Stimulated activated CD4-positive, alpha-beta T cell treated with anti-CD3 and anti-CD28 coated beads, Interleukin-1b, Interleukin-23, amount 100 ng/mL, for 1 hour (primary cell): ENCODE measurements at places on chromosomes 1 and 21.

DNA sequence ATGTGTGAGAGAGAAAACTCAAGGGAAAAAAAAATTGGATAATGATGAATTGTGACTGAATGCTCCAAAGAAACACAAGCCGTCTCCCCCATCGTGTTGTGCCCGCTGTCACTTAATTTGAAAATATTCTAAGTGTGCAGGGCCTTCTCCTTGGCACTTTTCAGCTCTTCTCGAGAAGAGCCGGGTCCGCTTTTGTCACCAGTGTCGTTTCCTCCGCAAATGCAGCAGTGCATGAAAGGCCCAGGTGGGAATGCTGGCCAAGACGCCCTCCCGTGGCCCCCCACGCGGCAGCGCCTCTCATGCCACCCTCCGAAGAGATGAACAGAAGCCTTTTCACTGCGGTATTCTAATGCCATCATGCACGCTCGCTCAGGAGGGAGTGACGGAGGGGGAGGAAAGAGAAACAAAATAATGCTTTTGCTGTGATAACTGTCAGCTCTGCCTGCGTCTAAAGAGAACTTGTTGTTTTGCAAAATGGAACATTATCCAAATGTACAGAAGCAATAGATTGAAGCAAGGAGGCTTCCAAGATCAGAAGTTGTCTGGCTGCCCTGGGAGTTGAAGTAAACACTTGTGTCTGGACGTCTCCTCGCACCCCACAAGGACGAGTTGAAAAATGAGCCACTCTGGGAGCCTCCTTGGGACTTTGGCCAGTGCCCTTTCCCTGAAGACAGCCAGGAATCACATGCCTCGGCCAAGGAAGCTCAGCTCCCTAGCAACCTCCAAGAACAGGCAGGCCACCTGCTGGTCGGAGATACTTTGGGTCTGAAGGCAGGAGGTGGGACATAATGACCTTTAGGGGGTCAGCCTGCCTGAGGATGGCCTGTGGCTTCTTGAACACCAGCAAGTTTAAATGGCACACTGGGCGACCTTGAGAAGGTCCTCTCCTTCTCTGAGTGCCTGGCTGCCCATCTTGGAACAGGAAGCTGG, 166.1 kb upstream of the ZC3H12A start:
- no peak for DNase-seq

DNA sequence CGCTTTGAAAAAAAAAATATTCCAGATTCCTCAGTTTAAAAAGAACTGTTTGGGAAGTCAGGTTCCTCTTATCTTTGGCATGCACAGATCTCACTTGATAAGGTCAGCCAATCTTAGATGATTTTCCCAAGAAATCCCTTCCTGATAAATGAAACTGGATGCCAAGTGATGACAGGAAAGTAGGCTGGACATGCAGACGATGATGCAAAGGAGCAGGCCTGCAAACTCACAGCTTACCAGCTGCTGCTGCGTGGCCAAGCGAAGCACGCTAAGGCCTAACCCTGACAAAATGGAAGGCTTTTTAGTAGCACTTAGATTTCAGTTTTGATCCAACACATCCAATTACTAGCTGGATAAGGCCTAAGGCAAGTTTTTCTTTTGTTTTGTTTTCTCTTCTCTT, 10.1 kb downstream of the TADA1 start:
- no peak for DNase-seq

- DNase-seq, result no peak
These were observed 22.0 kb downstream of the RLF start for GRCh38 chr1:40183055-40183710.

DNA sequence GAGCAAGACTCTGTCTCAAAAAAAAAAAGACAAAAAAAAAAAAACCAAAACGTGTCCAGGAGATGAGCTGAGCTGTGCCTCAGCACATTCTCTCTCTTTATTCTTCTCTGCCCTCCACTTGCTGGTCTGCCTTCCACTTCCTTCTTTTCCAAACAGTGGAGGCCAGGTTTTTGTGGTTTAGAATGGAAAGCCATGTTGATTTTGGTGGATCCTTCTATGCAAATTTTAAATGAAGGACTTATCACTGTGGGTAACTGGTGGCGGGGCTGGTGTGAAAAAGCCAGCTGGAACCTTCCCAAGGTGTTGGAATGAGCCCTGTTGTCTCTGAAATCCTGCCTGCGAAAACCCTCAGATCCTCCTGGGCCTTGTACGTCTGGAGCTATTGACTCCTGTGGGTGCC, 61.9 kb downstream of the PTPRU start:
- no peak for DNase-seq

- DNase-seq, result no peak
These were observed 1.8 kb downstream of the TAS1R3 start for GRCh38 chr1:1332774-1333480.

GRCh38 chr1:224623743-224624333, 7.7 kb downstream of the CNIH3 start:
- no peak for DNase-seq

DNA sequence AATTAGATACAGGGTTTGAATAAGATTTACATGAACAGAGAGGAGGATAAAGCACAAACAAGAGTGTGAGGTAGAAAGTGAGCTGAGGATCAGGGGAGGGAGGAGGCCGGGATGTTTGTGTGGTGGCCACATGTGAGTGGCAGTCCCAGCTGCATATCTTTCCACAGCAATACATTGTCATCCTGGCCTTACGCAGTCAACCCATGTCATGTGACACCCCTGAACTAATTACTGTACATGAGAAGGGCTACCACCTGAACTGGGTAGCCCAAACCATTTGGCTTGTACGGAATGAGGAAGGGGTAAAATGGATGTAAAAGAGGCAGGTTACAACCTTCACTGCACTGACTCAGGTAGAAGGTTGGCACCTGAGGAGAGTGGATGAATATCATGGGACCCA, 4.2 kb downstream of the SLAMF7 start:
- DNase-seq, result no peak

GRCh38 chr1:67390041-67390887, 39.9 kb downstream of the SERBP1 start:
- DNase-seq, result no peak

DNA sequence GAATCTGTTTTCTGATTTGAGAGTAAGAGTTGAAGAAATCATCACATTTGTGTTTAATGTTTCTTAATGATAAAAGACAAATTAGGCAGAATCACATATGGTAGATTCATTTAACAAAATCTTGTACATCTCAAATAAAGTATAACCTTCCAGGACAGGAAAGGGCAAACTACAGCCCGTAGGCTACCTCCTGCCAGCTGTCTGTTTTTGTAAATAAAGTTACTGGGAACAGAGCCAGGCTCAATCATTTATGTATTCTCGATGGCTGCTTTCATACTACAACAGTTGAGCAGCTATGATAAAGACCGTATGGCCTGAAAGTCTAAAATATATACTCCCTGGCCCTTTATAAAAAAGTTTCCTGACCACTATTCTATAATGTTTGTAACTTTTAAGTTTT, 204.1 kb downstream of the COL24A1 start:
- no peak for DNase-seq

GRCh38 chr1:225635649-225636048, 17.3 kb downstream of the ENAH start:
- DNase-seq, result no peak

- DNase-seq, result no peak
These were observed 28.0 kb downstream of the KIAA2013 start for GRCh38 chr1:11898086-11898785.

GRCh38 chr1:85846706-85847105, 138.5 kb upstream of the ZNHIT6 start:
- DNase-seq, result no peak

GRCh38 chr1:162706606-162707005, 74.3 kb downstream of the DDR2 start:
- DNase-seq, result no peak

- DNase-seq, result no peak
These were observed 20.9 kb downstream of the SLC9A1 start for GRCh38 chr1:27133991-27134390.

DNA sequence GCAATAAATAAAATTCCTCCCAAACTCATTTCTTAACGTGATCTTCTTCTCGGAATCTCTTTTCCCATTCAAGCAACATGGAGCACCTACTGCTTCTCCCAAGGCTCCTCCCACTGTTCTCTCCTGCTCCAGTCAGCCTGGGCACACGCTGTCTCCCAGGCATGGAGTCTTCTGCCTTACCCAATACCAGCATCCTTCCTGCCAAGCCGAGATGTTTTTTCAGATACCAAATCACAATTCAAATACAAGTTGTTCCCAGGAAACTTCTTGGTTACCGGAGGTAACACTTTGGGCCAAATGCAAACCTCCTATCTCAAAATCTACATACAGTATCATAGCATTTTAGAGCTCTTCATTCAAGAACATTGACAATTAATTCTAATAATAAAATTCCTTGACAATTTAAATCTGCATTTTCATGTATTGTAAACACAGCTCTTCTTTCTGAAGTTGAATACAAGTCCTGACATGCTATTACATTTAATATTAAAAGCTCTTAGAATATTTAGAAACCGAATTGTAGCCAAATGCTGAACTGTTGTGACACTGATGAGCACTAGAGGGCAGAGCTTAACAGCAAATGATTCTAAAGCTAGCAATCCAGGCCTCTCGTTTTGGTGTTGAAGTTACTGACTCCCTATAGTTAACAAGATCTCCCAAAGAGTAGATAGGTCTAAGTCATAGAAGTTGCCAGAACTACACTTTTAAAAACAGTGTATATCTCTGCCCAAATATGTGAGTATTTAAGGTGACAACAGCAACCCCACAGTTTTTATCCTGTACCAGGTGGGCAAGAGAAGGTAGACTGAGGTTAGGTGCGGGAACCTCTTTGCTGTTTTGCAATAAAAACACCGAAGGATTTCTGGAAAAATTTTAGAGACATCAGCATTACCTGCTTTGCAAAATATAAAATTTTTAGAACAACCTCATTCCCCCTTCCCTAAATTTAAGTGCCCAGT, 52.3 kb downstream of the BCAR3 start:
- no peak for DNase-seq
